ENCODE measurements at places on chromosomes 2 and 18.

GRCh38 chr2:99832926-99833325 lies 309.5 kb downstream of the AFF3 start:
- DNase-seq, result no peak

DNA sequence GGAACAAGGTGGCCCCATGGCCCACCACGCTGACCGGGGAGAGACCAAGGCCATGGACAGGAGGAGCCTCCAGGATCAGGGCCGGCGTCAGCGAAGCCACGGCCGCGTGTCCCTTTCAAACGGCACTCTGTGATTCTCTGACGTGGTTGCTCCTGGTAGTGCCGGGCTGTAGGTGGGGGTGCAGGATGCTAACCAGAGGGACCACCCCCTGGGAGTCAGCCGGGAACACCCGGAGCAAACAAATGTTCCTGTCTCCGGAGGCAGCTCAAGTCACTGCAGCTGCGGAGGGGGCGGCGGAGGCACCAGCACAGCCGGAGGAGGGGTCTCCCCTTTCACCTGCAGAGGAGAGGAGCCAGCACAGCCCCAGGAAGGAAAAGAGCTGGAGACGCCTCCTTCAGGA lies 750.6 kb upstream of the SALL3 start:
- no peak for DNase-seq

DNA sequence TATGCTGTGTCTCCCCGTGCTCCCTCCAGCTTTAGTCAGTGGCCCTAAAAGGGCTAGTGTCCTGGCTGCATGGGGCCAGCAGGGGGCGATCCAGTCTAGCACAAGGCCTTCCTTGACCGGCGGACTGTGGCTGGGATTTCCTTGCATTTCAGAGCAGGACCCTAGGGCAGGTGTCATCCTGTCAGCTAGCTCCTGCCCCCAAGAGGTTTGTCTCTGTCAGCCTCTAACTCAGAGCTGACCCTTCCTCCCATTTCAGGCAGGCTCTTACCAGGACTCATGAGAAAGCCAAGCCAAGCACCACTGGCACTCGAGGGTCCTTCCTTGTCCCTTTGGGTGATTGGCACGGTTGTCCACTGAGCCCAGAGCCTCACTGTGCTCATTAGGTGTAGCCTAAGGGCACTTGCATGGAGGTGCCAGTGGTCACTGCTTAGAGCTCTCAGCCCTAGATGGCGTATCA lies 140.3 kb downstream of the RPIA start:
- DNase-seq, result no peak

DNA sequence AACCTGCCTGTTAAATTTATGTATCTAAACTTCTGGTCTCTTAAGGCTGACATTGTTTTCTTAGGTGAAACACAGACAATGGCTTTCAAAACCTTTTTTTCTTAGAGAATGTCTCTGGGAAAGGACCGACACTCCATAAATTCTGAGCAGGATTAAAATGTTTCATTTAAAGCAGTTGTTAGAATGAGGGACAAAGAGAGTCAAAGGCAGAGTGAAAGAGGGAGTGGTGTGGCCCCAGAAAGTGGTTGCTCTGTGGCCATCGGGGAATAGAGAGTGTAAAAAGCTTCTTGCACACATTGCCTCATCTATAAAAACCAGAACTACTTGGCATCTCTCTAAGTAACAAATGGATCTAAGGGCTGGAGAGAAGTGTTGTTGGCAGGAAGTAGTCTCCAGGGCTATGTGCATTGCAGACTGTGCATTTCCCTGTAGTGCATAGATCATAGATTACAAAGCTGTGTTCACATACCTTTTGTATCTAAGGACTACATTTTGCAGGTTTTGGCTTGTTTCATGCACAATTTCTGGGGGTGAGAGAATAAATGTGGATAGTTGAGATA lies 3.6 kb downstream of the RPRM start:
- DNase-seq, result no peak

DNA sequence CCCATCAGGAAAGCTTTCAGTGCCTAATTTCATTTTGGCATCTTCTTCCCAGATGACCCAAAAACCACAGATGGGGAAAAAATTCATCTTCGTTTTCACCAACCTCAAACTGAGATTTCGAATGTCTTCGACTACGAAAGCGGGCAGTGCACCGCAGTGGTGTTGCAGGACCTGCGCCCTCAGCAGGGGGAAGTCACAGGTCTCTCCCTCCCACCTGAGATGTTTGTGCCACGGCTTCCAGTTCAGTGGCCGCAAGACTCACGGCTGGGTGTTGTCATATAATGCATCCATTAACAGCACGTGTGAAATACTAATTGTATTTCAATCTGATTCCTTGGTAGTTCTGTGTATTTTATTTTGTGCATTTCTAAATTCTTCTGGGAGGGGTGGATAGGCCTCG lies 66.2 kb upstream of the SALL3 start:
- DNase-seq, result no peak

- no peak for DNase-seq
Observed at GRCh38 chr2:148968776-148969319, 69.7 kb upstream of the LYPD6B start.

DNA sequence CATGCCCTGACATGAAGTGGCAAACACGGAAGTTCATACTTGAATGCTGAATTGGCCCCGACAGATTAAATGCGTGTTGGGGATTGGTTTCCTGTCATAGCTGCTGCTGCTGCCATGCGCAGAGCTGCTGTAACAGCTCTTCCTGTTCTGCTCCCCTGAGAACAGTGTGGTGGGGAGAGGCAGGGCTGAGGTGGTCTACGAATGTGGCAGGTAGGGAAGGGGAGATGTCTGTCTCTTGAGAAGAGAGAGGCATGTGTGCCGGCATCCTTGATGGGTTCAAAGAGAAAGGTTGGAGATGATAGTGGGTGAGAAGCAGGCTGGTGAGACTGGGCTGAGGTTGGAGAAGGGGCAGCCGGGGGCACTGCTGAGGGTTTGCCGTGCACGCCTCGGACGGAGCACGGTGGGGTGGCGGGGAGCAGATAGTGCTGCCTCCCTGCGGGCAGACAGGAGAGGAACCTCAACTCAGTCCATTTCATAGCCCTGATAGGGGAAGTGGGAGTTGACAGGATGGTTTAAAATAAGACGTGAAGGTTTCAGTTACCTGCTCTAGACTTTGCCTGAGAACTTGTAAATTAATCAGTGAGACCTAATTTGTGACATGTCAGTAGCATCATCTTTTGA lies 46.1 kb downstream of the TMEM185B start:
- no peak for DNase-seq

- DNase-seq, result no peak
Observed at GRCh38 chr2:68336192-68336591, 16.4 kb upstream of the CNRIP1 start.

DNA sequence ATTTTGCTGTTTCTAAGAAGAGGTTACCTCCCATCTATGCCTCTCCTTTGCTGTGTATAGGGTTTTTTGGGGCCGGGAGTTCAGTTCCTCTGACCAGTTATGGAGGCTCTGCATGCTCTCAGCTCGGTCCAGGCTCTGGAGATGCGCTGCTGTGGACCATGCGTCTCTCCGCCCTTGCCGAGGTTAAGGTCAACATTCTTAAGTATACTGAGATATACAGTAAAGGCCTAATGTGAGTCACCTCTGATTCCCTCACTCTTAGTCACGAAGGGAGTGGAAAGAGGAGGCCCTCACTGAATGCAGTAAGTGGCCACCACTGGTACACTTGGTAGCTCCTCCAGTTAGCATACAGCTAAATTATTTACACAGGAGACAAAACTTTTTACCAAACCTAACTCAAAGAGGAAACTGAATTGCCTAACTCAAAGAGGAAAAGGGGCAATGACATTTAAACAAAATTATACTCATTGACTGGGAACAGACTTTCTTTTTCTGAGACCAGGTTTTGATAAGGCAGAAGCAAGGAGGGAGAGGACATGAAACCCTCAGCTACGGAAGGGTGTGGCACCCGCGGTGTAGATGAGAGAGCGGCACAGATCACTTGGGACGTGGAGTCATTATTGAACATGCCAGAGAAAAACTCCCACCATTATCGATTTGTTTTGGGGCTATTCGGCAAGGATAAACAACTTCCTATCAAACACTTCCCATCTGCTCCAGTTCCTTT lies 98.7 kb downstream of the COPS8 start:
- no peak for DNase-seq

- DNase-seq, result no peak
Observed at GRCh38 chr2:202005272-202005887, 28.3 kb upstream of the FZD7 start.

DNA sequence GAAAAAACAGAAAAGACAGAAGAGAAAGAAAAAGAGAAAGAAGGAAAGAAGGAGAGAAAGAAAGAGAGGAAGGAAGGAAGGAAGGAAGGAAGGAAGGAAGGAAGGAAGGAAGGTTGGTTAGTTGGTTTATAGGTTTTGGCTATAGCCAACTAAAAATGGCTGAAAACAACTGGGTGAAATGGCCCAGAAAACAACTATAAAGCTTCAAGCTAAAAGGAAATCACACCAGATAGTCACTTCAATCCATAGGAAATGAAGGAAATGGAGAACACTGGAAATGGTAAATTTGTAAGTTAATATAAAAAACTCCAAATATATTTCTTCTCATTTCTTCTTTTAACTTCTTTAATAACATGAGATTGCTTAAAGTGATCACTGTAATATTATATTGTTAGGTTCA lies 118.5 kb downstream of the FBXO15 start:
- DNase-seq, result no peak

GRCh38 chr2:97806738-97807618 lies 93.6 kb downstream of the ZAP70 start:
- DNase-seq, result peak; percentile 33
